Stimulated activated CD8-positive, alpha-beta memory T cell treated with anti-CD3 and anti-CD28 coated beads, Interleukin-4, amount 100 ng/mL, for 1 hour (primary cell): ENCODE measurements at places on chromosomes 3 and 15.

- DNase-seq = no peak
Observed at GRCh38 chr3:9214599-9214998, 34.8 kb downstream of the SRGAP3 start.

DNA sequence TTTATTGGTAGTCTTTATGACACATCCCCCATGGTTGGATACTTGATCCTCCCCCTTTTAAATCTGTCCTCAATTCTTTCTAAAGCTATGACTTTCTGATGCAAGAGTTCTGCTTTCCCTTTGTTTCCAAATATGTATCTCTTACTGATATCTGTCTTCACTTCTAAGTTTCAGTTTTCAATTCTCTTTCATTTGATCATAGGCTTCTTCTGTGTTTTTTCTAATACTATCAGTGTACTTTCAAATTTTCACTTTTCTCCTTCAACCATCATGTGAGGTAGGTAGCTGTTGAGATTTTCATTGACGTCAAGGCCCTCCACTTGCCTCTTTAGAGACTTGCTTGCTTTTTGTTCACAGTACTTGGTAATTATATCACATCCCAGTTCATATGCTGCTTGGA lies 436.5 kb downstream of the CNTN4 start:
- no peak for DNase-seq

DNA sequence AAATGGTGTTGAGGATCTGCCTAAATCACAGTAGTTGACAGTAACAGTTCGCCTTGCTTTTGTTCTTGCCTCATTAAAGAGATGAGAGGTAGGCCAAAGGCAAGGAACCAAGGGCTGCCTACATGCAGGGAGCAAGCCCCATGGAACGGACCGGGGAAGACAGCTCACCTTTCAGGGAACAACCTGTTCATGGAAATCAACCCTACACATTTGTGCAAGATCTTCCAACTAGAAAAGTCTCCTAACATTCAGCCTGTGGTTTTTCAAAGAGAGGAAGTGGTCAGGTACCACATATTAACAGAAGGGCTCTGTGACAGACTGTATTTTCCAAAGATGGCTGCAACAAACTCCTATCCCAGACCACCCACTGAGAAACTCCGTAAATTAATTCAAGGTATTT lies 1031.8 kb upstream of the NR2F2 start:
- no peak for DNase-seq

DNA sequence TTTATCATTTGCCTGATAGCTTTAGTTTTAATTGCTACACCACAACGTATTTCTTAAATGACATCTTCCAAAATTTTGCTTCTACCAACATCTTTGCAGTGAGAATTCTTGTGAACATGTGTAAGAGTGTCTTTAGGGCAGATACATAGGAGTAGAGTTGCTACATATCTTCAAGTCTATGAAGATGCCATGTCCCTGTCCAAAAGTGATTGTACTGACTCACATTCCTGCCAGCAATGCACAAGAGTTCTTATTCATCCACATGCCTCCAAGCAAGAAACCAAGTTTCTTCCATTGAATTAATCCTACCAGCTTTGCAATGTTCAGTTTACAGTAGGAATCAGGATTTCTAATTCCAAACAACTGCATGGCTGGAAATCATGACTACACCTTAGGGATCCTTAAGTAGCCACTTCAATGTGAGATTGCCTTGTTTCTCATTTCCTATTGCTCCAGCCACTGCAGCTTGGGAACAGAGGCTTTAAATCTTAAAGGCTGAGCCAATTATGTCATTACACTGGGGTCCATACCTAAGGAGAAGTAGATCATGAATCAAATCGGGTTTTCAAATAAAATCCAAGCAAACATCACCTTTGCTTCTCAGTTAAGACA lies 44.5 kb downstream of the BCL2L10 start:
- no peak for DNase-seq

DNA sequence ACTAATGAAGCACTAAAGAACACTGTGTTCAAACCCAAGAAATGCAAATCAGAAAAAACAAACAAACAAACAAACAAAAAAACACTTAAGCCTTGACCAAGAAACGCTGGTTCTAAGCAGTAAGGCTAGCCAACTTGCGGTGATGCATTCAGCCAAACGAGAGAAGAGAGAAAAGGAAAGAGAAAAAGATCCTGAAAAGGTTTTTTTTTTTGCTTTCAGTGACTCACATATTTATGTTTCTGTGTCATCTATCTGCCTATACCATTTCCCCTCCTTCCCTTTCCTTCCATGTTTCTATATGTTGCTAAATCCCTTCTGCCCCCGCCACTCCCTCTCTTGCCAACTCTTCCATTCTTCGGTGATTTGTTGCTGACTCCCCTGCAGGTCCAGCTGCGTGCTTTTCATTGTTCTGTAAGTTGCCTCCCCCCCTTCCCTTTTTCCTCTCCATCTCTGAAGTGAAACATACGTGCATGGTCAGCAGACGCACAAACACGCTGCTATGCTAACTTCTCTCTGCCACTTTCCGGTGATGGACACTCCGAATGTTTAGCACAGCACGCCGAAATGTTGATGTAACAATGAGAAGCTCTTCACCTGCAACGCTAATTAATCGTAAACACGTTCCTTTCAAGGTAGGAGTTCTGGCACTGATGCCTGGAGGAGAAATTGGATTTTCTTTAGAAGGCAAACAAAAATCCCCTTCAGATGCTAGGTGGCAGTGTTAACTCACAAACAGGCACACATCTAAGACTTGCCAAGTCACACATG lies 154.4 kb downstream of the TUSC7 start:
- DNase-seq = no peak

DNA sequence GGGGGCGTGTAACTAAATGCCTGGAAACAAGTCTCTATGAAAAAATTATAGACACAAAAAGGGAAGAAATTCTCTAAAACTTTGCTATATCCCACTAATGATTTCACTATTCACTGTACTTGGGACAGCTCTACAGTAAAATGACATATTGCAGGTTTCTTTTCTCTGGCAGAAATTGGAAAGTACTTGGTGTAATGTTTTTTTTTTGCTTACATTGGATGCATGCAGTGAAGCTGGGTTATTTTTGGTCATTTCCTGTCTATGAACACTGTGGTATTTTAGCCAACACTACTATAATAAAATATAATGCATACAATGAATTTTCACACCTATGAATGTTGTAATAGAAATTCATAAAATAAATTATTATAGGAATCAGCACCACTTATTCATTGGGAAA lies 109.7 kb downstream of the LRRC49 start:
- no peak for DNase-seq

- DNase-seq = no peak
Observed at GRCh38 chr3:188624828-188625227, 470.9 kb downstream of the LPP start.

DNA sequence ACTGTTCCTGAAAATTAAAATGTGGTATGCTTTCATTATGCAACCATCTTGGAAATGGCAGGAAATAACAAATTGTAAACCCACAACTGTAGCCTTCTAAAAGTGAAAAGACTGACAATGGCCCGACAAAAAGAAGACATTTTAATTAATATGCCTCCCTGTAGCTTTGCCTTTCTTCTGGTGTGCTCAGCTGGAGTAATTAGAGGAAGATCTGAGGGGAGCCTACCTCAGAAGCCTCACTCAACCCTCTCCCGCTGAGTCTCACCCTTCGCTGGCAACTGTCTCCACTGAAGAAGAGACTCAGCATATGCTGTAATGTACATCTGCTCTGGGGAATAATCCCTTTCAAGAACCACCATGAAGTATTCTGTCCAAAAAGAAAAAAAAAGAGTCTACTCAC lies 104.7 kb upstream of the SETMAR start:
- no peak for DNase-seq

GRCh38 chr15:62426387-62426956 lies 261.4 kb upstream of the C2CD4B start:
- DNase-seq = no peak

- no peak for DNase-seq
Observed at GRCh38 chr3:3783696-3784095, 15.5 kb upstream of the LRRN1 start.

GRCh38 chr15:101001056-101001455 lies 81.9 kb downstream of the LRRK1 start:
- DNase-seq = no peak

- no peak for DNase-seq
Observed at GRCh38 chr15:40379853-40380252, 2.7 kb upstream of the KNSTRN start.

DNA sequence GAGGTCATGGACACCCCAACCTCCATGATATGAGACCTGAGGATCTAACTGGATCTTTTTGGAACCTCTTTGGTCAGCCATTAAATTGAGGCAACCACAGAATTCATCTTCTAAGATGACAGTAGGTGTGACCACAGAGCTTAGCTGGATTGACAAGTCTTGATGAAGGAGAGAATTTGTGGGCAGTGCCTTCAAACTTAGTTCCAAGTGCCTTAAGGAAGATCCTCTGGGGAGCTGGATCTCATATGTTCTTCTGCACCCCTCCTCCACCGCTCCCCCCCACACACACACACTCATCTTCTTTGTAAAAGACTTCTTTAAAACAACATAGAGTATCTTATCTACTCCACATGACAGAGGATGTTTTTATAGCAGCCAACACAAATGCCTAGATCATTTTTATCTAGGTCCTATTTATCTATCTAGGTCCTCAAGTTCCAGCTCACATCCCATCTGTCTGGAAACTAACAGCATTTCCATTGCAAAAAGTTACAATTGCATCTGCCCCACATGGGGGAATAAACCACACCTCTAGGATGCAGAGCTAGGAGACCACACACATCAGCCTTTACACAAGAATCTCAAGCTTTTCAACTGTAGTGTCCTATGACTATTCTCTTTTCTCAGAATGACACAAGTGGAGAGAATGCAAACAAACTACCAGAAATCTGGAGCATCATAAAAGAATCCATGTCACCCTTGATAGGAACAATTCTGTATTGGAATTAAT lies 37.4 kb downstream of the WWTR1 start:
- DNase-seq = no peak

GRCh38 chr3:157938154-157938779 lies 168.0 kb downstream of the SHOX2 start:
- DNase-seq = no peak

GRCh38 chr15:91622711-91623342 lies 230.7 kb upstream of the SLCO3A1 start:
- no peak for DNase-seq

DNA sequence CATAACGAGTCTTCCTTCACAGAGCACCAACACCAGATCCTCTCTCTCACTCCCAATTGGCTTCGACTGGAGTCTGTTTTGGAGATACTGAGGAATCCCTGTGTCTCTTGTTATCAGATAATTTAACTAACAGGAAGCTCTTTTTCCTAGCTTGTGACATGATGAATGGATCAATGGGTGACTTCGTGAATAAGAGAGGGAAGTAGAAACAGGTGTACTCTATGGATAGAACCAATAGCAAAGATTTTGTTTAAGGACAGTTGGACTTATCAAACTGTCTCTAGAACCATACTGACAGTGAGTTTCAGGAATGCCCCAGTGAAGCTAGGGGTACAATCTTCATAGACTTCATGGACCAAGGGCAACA lies 29.4 kb upstream of the KLHL6 start:
- no peak for DNase-seq

DNA sequence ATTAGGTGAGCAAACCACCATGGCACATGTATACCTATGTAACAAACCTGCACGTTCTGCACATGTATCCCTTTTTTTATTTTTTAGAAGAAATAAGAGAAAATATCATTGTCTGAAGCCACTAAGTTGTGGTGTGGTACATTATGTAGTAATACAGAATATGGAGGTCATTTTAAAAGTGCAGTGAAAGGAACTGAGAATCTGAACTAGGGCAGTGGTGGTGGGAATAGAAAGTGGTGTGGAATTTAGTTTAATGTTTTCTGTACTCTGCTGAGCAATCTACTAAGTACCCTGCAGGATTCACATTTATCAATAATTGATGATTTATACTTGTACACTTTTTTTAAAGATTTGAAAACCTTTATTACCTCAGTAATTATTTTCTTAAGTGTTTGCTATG lies 283.5 kb downstream of the CHL1 start:
- no peak for DNase-seq

DNA sequence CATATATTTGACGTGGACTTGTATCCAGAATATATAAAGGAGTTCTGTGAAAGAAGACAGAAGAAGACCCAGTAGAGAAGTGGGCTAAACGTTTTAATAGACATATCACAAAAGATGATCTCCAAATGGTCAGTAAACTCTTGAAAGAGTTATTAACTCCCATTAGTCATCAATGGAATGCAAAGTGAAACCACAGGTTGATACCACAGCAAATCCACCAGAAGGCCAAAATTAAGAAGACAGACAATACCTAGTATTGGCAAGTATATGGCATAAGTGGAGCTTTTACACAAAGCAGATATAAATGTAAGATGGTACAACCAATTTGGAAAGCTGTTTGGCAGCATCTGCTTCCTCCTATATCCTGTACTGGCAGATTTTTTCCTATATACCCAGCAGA lies 6.0 kb downstream of the SPATA16 start:
- no peak for DNase-seq

- DNase-seq = no peak
Observed at GRCh38 chr15:56929933-56930332, 11.5 kb downstream of the TCF12 start.

- no peak for DNase-seq
Observed at GRCh38 chr3:18593231-18593630, 168.1 kb upstream of the SATB1 start.

- DNase-seq = no peak
Observed at GRCh38 chr15:59896663-59897074, 107.4 kb upstream of the FOXB1 start.
